NCI-H460 (cell line): ENCODE measurements at places on chromosomes 7 and 10. TPM values are rescaled to one million over a fixed set of nuclear protein-coding genes. Genes with fewer than 3 reads are reported as not detected.

DNA sequence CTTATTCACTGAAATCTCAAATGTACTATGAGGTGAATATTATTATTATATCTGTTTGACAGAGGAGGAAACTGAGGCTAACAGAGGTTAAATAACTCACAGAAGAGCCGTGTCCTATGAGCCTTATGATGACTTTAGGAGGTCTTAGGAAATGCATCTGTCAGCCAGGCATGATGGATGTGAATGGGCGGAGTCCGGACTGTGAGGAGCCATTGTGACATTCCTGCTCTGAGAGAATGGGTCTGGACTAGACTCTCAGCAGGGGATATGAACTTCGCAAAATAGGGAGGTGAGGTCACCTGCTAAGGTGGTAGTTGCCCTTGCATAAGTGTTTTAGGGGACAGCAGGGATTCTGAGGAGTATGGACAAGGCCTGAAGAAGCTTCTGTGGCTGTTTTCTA, 153.6 kb downstream of the TMEM178B start:
- DNase-seq: no peak

DNA sequence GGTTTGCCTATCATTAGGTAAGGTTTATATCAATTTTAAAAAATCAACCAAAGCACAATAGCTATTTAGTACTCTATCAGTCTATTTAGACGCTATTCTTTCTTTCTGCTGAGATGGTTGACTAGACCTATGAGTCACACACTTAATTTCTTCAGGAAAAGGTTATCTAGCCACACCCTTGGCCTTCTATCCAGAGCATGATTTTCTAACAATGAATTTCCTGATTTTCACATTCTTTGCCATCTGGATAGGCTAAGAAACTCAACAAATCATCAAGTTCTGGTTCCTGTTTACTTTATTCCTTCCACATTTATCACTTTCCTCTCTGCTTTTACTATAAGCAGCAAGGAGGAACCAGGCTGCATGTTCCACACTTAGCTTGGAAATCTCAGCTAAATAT, 8.1 kb downstream of the PRPS1L1 start:
- peak; percentile 22 for DNase-seq

The GIMAP2 gene
- total RNA-seq: 3.0 and 3.1 TPM in 2 replicates

The STEAP1 gene
- 3.6 and 3.8 TPM in 2 replicates for total RNA-seq

The VSIR gene
- total RNA-seq: 49.4 and 55.4 TPM in 2 replicates

The TUBB8 gene
- not detected in 2 replicates for total RNA-seq

The RHOBTB1 gene
- total RNA-seq: 14.8 and 16.5 TPM in 2 replicates
